ENCODE measurements at places on chromosomes 1 and 21.
A peak's percentile ranks its signal among the peaks of the same experiment; 100 is the strongest.

GRCh38 chr21:15063081-15063813, 1.6 kb downstream of the NRIP1 start:
- DNase-seq, result peak; percentile 43

DNA sequence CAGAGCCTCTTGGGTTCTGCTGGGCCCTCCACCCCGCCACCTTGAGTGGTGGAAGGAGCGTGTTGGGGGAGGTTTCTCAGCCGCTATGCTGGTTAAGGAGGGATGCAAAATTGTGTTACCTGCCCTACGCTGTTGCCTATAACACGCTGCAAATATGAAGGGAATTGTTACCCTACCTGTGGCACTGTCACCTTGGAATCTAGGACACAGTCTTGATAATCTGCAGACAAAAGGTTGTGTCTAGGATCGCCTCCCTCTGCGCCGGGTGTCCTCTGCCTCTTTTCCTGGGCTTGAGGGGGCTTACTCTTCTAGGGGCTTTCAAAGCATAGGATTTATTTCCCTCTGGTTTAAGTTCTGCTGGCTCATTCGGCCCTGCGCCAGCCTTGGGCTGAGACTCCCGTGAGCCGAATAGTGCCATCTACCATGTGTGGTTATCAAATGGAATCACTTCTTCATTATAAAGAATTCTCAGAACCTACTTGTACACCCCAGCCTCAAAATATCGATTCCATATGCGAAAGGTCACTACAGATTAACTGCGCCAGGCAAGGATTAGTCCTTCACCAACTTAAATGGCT, 697 bp downstream of the SLC22A15 start:
- no peak for DNase-seq

- no peak for DNase-seq
These were observed 38.6 kb downstream of the C8B start for GRCh38 chr1:56927171-56927570.

GRCh38 chr1:17119076-17119772, at the start of gene PADI2:
Gene PADI2, minus strand, starts transcription at chr1:17119451. Its CDS starts 80 bp downstream, at chr1:17119371.
- DNase-seq, result peak; percentile 35

Measured in astrocyte of the spinal cord (primary cell).